ENCODE measurements at places on chromosomes 7 and 10.

GRCh38 chr10:102311025-102311420 lies 65.7 kb downstream of the GBF1 start:
- DNase-seq, result no peak

GRCh38 chr7:55965805-55966421 lies 1.5 kb downstream of the NIPSNAP2 start:
- no peak for DNase-seq

GRCh38 chr7:151189038-151189437 lies 2.0 kb upstream of the ASB10 start:
- DNase-seq, result no peak

DNA sequence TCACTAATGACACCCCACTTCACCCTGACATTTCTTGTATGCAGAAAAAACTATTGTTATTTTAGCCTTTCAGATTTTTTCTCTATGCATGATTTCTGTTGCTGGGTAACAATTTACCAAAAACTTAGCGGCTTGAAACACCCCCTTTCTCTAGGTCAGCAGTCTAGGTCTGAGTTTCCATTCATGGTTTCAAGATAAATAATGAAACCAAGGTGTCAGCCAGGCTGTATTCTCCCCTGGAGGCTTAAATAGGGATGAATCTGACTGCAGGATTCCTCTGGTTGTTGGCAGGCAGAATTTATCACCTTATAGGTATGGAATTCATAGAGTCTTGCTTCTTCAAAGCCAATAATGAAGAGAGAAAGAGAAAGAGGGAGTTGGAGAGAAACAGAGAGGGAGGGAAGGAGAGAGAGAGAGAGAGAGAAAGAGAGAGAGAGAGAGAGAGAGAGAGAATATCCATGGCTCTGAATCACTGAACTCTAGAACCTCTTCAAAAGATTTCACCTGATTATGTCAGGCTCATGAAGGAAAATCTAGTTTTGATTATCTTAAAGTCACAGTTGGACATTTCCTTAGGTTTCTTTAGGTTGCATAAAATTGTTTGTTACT lies 1224.6 kb upstream of the LRRTM3 start:
- DNase-seq, result no peak

- no peak for DNase-seq
Observed at GRCh38 chr10:28797904-28798371, 120.6 kb downstream of the BAMBI start.

DNA sequence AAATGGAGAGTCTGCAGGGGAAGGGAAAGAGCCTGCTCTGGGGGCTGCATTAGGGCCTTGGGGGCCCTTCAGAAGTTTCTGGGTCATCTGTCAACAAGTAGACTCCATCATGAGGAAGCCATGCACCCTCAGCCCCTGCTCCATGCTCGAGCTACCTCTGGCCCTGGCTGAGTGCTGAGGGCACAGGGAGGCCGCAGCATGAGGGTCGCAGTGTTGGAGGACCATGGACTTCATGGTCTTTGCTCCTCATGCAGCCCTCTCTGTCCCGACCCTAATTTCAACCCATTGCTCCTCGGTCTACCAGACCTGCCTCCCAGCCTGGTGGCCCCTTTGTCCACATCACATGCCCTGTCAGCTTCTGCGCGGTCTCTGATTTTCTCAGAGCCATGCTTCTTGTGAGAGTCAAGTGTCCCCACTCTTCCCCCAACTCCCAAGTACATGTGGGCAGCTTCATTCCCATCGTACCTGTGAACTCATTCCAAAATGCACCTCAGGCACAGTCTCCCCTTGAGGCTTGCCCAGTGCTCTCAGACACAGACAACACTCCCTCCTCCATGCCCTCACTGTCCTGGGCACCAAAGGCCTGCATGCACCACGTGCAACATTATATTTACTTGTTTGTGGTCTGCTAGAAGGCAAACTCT lies 14.7 kb downstream of the ZNF488 start:
- no peak for DNase-seq

GRCh38 chr10:91909117-91909677 lies at the start of gene FGFBP3:
Gene FGFBP3, minus strand, starts transcription at chr10:91909486. Its CDS starts 517 bp downstream, at chr10:91908969.
- DNase-seq, result peak; percentile 12

GRCh38 chr10:92047215-92047614 lies 123.6 kb downstream of the BTAF1 start:
- DNase-seq, result no peak

- DNase-seq, result no peak
Observed at GRCh38 chr10:8454357-8454756, 399.9 kb downstream of the GATA3 start.

- DNase-seq, result no peak
Observed at GRCh38 chr7:155681663-155682062, 37.2 kb downstream of the RBM33 start.

DNA sequence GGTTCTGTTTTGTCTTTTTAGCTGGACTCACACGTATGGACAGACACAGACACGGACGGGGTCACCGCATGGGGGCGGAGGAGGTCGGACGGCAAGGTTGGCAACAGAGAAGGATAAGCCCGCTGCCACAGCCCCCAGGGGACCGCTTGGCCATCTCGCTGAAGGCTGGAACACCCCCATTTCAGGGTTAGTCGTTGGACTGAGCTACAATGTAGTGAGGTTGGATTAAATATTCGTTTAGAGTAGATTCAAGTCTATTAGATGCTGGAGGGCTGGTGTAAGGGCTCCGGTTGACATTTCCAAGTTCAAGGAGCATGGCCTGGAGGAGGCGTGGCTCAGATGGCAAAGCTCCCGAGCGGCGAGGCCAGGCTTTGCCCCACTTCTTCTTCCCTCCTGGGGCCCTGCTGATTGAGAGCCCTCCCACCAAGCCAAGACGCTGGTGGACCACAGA lies 35.2 kb downstream of the PPIF start:
- DNase-seq, result no peak

DNA sequence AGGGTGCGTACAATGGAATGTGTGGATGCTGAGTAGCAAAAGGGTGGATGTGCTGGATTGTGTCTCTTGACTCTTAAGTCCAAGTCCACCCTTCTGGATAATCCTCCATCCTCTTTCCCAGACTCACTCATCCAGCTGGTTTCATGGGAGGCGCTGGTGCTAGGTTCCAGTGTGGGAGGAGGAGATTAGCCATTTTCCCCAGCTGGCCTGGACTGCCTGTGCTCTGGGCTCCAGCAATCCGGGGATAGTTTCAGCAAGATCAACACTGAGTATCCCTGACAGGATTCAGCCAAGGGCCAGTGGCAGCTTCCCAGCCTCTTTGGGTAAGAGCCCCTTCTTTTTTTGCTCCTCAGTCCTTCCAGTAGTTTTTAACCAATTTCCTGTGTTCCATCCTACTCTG lies 21.6 kb upstream of the TRIL start:
- DNase-seq, result no peak

- no peak for DNase-seq
Observed at GRCh38 chr10:70649526-70649925, 22.8 kb upstream of the ADAMTS14 start.

All from activated gamma-delta T cell treated with Interleukin-2 at 50 U/mL for 16 hours (primary cell).